Umbilical cord (tissue), 2 donors: ENCODE measurements at places on chromosomes 12 and 14. TPM values are rescaled to one million over a fixed set of nuclear protein-coding genes. Genes with fewer than 3 reads are reported as not detected.

The TMPRSS12 gene
- total RNA-seq: 1.9 TPM

The SIRT4 gene
- total RNA-seq: not detected

GRCh38 chr12:28817524-28817923 is 331.6 kb upstream of the FAR2 start:
- no peak for DNase-seq

GRCh38 chr12:102806592-102806991 is 110.5 kb downstream of the PAH start:
- DNase-seq: no peak

GRCh38 chr12:10142976-10143589 is 13.1 kb upstream of the CLEC7A start:
- DNase-seq: peak; percentile 65

DNA sequence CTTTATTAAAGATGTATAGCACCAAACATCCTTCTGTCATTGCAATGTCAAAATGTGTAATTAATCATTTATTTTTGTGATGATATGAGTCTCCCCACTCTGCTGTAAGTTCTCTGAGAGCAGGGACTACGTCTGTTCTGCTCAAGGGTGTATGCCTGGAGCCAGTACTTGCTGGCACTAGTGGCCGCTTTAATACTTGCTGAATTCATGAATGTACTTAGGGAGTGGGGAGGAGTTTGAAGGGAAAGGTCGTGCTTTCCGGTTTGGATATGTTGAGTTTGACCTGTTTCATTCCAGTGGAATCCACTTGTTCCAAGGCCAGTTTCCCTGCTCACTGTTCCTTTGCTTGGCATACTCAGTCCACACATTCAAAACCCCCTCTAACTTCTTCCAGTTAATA is 1.9 kb upstream of the DCAF5 start:
- DNase-seq: peak; percentile 21

DNA sequence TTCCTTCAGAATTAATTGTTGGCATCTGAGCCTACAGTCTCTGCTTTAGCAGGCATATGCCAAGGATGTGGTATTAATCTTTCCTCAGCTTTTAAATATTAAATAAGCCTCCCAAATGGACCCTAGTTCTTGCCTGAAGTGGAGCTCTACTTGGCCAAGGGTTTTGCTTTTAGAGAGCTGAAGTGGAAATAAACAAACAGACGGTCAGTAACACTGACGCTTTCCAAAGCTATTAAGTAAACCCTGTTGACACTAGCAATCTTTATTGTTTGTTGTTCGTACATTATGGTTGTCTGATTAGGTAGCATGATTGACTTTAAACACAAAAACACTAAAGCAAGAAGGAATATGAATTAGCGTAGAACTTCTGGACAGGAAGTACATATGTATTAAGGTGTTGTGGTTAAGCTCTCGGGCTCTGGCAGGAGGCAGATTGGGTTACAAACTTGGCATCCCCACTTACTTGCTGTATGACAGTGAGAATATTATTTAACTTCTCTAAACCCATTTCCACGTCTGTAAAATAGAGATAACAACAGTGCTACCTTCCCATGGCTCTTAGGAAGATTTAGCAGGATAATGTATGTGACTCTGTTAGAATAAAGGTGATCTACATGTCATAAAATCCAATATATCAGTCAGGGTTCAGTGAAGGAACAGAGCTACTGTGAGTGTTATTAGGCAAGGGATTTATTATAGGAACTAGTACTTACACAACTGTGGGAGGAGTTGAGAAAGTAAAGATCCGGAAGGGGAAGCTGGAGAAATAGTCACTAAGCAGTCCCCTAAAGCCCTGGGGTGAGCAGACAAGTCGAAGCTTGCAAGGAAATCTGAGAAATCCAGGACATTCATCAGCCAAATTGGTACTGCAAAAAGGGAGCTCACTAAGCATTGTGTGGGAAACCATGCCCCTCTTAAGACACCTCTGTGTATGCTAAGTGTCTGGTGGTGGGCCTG is 92.2 kb upstream of the ATF7IP start:
- DNase-seq: peak; percentile 50
